HCT116 (cell line): ENCODE measurements at places on chromosomes 7 and 10. TPM values are rescaled to one million over a fixed set of nuclear protein-coding genes. Genes with fewer than 3 reads are reported as not detected.
A peak's percentile ranks its signal among the peaks of the same experiment; 100 is the strongest.

GRCh38 chr7:26694141-26694540 lies 170.2 kb downstream of the SKAP2 start:
- no peak for DNase-seq
- H3K27ac ChIP-seq: no peak overlapping the region
- H3K4me3 ChIP-seq: no peak overlapping the region
- no peaks in the 10 kb centered on the region for H3K4me1 ChIP-seq
- no peaks in the 10 kb centered on the region for H3K27me3 ChIP-seq
- no peaks in the 10 kb centered on the region for H3K36me3 ChIP-seq

GRCh38 chr7:30814700-30815387 lies 43.6 kb downstream of the MINDY4 start:
- DNase-seq: no peak
- H3K27me3 ChIP-seq: no peaks in the 10 kb centered on the region
- H3K4me3 ChIP-seq: no peak overlapping the region
- no peaks in the 10 kb centered on the region for H3K36me3 ChIP-seq
- no peaks in the 10 kb centered on the region for H3K4me1 ChIP-seq
- H3K27ac ChIP-seq: no peak overlapping the region

The DDIT4 gene
- total RNA-seq: 462 TPM

- H3K4me1 ChIP-seq: no peaks in the 10 kb centered on the region
- no peak overlapping the region for H3K27ac ChIP-seq
- no peaks in the 10 kb centered on the region for H3K36me3 ChIP-seq
- H3K27me3 ChIP-seq: peaks cover 15% of the 10 kb centered on the region
- H3K4me3 ChIP-seq: no peak overlapping the region
Measured at GRCh38 chr10:51141010-51141409, 66.7 kb downstream of the PRKG1 start.

DNA sequence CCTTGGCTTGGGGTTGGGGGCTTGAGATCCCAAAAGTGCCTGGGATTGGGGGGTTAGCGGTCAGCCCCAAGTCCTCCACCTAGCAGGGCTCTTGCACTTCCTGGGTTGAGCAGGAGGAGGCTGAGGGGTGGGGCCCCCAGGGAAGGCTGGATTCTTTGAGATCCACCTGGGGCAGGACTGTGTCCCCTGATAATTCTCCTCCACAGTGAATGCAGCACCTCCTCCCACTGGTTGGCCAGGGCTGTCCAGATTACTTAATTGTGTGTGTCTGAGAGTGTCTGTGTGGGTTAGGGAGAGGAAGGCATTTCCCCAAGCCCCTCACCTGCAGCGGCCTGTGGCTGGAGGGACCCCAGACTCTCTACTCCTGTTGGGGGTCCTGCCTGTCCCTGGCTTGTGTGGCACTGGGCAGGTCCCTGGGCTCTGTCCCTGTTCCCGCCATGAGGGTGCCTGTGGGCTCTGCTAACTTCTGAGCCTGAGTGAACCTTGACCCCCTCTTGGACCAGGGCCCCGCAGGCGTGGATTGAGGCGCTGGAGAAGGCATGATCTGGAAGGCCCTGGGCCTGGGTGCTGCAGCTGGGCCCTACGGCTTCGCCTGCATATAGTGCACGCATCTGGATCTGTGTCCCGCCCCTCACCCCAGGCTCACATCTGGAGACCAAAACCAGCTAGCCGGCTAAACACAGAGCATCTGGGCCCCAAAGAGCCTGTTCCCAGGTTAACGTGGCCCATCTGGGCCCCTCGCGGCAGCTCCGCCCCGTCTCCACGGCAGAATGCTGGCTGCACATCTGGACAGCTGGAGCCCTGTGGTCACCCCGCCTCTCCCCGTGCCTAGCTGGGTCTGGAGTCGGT lies 10.4 kb downstream of the TMEM270 start:
- no peaks in the 10 kb centered on the region for H3K27me3 ChIP-seq
- no peak for DNase-seq
- no peaks in the 10 kb centered on the region for H3K36me3 ChIP-seq
- H3K27ac ChIP-seq: no peak overlapping the region; the same call in 1 of the 2 replicates

The NOBOX gene
- not detected for total RNA-seq

The NFE2L3 gene
- 27.0 TPM for total RNA-seq

- H3K27ac ChIP-seq: peak overlapping the region; percentile 49; the same call in 1 of the 2 replicates
- H3K4me3 ChIP-seq: no peak overlapping the region
- no peak for DNase-seq
- H3K36me3 ChIP-seq: no peaks in the 10 kb centered on the region
- H3K27me3 ChIP-seq: no peaks in the 10 kb centered on the region
- H3K4me1 ChIP-seq: peaks cover 38% of the 10 kb centered on the region
Measured at GRCh38 chr10:28327491-28327880, 24.6 kb upstream of the MPP7 start.

- H3K27me3 ChIP-seq: no peaks in the 10 kb centered on the region
- H3K4me3 ChIP-seq: no peak overlapping the region
- H3K27ac ChIP-seq: no peak overlapping the region
- H3K4me1 ChIP-seq: no peaks in the 10 kb centered on the region
- no peaks in the 10 kb centered on the region for H3K36me3 ChIP-seq
Measured at GRCh38 chr7:7959979-7960670, 8.5 kb upstream of the GLCCI1 start.

The TFPI2 gene
- total RNA-seq: 0.15 TPM
